ENCODE measurements at places on chromosomes 11 and 22. TPM values are rescaled to one million over a fixed set of nuclear protein-coding genes. Genes with fewer than 3 reads are reported as not detected.

Gene BTBD18
- total RNA-seq: not detected

Gene IL17RA
- 14.6 TPM for total RNA-seq

Gene OR6T1
- not detected for total RNA-seq

Gene RCOR2
- 1.5 TPM for total RNA-seq

DNA sequence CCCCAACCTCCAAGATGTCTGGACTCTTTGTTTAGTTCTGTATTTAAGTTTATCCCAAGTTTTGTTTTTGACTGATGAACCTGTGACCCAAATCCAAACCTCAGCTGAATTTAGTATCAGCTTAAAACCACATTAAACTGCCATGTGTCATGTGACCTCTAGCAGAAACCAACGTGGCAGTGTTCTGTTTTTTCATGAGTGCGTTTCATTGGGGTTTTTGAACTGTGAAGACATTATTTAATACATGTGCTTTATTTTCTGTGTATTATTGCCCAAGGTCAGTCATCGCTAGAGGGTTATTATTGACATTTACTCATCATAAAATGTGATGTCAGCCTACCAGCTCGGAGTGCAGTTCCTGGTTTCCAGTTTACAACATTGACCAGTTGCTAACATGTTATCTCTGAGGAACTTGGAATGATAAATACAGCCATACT is 1.8 kb downstream of the TLCD5 start:
- no peak for DNase-seq

- DNase-seq: no peak
Observed at GRCh38 chr11:61533401-61533800, 24.9 kb downstream of the LRRC10B start.

GRCh38 chr11:128029219-128029722 is 558.1 kb downstream of the ETS1 start:
- DNase-seq: no peak

DNA sequence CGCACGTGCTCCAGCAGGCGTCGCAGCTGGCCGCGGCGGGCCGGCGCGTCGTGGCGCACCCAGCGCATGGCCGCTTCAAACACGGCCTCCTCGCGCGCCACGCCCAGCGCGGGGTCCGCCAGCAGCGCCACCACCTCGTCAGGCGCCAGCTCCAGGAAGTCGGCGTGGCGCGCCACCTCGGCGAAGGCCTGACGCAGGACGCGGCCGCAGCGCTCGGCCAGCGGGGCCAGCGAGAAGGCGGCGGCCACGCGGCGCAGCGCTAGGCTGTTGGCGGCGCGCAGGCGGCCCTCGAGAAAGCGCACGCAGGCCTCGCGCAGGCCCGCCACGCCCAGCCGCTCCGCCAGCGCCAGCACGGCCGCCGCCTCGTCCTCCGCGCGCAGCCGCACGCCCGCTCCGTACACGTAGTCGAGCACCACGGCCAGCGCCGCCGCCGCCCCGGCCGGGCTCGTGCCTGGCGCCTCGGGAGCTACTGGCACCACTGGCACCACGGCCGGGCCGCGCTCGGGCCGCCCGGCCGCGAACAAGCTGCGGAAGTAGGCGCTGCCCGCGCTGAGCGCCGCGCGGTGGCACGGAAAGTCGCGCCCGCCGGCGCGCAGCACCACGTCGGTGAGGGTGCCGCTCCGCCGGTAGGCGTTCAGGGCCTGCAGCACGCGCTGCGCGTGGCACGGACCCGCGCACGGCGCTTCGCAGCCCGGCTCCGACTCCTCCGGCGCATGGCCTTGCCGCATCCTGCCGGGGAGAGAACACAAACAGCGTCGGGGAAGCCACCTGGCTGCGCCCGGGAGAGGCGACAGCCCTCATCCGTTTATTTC is 2.9 kb downstream of the KLHL35 start:
- DNase-seq: no peak

DNA sequence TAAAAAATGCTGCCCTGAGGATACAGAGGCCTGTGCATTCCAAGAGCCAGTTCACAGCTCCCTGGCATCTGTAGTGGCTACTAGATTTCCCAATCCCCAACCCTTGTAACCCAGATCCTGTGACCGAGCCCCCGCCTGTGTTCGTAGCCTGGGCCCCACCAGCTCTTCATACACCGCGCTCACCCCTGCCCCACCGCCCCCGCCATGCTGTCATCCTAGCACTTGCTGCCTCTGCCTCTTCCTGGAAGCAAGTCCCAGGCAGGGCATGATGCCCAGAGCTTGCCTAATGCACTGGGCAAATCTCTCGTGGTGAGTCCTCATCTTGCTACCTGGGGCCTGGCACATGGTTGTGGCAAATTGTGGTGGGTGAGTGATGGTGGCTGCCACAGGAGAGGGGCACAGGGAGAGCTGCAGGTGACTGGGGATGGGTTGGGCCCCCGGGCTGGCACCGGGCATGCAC is 7.1 kb downstream of the MGAT3 start:
- DNase-seq: no peak

DNA sequence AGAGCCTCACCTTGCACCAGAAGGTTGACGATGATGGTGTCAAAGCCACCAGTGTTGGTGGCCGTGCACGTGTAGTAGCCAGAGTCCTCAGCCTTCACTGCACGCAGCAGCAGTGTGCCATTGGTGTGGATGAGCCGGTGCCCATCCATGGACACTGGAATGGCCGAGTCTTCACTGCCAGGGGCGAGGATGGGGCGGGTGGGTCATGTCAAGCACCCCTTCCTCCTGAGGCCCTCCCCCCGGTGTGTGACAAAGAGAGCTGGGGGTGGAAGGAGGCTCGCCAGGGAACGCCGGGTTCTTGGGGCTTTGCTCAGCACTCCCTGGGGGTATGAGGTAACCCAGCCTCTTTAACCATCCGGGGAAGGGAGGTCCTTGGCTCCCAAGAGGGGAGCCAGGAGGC is 111.6 kb downstream of the CEP164 start:
- no peak for DNase-seq

Gene SEPTIN3
- total RNA-seq: not detected

DNA sequence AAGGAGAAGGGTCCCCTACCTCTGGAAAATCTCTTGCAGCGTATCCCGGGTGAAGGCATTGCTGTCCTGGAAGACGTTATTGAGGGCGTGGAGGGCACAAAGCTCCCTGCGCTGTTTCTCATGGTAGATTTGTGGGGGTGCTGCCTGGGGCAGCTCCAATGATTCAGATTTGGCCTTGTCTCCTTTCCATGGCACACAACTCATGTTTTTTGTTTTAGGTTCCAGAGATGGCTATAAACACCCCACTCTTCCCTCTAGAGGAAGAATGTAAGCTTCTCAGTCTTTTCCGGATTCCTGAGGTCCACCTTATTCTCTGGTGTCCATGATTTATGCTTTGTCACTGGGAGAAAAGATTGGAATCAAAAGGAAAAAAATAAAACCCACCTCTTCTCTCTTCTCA is 959 bp downstream of the JOSD1 start:
- DNase-seq: peak; percentile 58

Gene TPBGL
- total RNA-seq: not detected

Gene CAPN5
- total RNA-seq: 8.7 TPM

GRCh38 chr11:3942160-3942955 is 86.9 kb downstream of the STIM1 start:
- DNase-seq: no peak

DNA sequence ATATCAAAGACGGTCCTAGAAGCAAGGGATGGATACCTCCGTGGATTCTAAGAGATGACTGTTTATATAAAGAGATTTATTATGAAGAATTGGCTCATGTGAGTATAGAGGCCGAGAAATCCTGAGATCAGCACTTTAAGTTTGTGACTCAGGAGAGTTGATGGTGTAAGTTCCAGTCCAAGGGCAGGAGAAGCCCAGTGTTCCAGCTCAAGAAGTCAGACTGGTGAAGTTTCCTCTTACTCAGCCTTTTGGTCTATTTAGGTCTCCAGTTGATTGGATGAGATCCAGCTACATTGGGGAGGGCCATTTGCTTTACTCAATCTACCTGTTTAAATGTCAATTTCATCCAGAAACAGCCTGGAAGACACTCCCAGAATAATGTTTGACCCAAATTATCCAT is 45.1 kb downstream of the TSPAN18 start:
- no peak for DNase-seq

Gene SAA4
- total RNA-seq: not detected

DNA sequence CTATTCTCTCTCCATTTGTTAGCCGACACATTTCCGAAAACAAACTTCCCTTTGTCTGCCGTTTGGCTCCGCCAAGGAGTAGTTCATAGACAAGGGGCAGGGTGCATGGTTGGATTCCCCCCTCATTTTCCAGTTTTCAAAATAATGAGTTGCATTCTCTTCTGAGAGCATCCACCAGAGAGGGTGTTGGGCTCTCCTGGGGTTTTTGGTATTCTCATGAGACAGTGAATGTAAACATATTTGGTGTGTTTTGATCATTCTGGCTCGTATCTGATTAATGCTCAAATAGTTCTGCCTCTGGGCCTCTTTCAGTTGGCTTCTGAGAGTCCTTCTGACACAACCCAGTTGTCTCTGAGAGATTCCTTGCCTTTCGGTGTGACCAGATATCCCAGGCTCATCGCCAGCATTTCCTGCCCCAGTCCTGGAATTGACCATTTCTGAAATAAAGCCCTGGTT is 21.7 kb downstream of the GRAMD4 start:
- DNase-seq: no peak
